ENCODE measurements at places on chromosomes 4 and X.

DNA sequence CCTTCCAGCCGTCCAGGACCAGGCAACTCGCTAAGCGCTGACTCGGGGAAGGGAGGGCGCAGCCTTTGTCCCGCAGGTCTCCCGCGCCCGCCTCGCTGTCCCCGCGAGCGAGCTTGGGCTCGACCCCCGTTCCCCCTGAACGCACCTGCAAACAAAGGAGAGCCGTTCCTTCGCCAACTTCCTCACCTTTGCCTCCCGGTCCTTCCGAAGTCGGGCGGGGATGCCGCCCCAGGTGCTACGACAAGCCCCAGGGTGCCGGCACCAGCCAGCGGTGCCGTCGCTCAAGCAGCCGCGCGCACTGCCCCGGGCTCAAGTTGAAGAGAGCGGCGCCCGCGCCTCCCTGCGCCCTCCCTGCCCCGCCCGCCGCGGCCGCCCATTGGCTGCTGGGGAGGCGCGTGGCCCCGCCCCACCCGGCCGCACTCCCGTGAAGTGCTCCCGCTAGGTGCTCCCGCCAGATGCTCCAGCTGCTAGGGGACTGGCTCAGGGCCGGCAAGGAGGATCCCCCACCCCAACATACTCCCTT is 107.1 kb downstream of the NSUN7 start:
- DNase-seq = no peak

DNA sequence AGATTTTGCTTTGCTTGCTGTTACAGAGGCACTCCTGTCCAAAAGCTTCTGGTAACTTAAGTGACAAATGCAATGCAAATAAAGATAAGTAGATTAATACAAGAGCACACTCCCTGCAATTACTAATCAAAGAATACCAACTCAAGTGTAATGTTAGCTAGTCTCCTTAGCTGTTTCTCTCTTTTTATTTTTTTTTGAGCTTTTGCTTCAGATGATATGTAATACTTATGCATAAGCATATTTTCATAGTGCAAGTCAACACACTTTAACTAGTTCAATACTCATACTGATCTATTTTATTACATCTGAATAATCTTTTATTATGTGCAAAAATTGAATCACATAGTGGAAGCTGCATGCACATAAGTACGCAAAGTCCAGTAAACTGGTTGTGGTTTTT is 2.7 kb downstream of the SLC7A11 start:
- DNase-seq = no peak

DNA sequence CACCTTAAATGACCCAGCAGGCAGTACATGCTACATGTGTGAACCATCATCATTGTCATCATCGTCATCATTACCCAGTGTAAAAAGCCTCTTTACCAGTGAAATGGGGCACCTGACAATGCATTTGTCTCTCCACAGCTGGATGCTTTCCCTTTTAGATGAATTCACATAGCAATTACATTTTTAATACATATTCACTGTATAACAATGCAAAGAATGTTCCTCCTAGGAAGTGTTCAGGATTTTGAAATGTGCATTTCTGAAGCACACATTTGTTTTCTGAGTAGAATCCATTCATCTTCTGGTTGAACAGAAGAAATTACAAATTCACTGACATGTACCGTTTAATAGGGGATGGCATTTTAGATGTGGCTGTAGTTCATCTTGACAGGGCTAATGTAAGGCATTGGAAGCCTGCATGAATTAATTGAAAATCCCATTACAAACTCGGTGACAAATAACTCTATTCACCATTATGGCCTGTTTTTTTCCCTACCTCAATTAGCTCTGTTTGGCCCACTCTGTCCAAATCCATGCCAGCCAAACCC is 111.1 kb downstream of the SH3RF1 start:
- no peak for DNase-seq

DNA sequence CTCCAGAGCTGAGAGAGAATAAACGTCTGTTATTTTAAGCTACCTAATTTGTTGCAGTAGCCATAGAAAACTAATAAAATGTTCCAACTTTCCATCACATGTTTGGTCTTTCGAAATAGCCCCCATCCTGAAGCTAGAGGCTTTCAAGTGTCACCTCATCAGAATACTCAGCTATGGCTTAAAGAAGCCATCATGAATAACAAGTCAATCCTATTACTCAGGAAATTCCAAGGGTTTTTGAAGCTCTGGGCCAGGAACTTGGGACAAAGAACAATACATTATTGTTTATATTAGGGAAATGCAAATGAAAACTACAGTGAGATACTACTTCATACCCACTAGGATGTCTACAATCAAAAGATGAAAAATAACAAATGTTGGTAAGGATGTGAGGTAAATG is 42.2 kb downstream of the TBCK start:
- DNase-seq = no peak

GRCh38 chr4:186878203-186878776 is 154.6 kb upstream of the FAT1 start:
- DNase-seq = no peak

DNA sequence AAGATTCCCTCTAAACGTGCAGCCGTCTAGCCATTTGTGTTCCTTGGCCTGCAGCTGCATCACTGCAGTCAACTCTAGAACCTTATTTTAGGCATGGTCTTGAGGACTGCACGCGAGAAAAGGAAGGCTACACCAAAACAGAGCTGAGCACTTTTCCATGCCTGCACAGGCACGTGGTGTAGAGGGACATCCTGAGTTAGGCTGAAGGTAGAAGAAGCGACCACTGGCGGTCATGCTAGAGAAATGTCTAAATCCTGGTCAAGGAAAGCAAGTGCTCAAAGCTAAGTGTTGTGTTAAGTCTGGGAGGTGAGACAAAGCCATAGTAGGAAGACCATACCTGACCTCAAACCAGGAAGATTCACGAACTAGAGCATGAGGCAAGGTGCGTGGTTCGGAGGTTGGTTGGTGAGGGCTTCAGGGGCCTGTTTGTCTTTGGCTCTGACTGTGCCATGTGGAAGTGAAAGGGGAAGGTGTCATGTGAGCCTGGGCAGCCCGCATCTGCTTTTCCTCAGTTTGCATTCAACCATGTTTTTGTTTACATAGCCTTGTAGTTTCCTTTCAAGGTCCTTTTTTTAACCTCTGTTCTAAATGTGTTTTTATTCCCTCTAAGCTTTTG is 203.8 kb downstream of the AASDH start:
- DNase-seq = no peak

GRCh38 chrX:66232296-66232695 is 68.2 kb downstream of the HEPH start:
- DNase-seq = no peak

GRCh38 chr4:175946472-175947116 is 119.0 kb upstream of the WDR17 start:
- no peak for DNase-seq

DNA sequence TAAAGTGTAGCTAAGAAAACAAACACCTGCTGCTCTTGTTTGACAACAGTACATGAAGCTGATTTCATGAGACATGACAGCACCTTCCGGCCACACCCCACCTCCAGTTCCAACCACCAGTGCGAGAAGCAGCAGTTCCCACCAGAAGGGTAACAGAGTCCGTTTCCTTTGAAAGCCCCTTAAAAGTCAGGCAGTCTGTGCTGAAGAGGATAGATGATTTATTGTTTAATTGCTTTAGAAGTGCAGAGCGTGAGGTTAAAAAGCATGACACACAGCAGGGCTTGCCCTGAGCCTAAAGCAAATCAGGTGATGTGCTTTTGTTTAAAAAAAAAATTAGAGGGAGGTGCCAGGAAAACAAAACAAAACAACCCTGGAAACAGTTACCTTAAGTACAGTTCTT is 82.6 kb downstream of the HADH start:
- DNase-seq = no peak

DNA sequence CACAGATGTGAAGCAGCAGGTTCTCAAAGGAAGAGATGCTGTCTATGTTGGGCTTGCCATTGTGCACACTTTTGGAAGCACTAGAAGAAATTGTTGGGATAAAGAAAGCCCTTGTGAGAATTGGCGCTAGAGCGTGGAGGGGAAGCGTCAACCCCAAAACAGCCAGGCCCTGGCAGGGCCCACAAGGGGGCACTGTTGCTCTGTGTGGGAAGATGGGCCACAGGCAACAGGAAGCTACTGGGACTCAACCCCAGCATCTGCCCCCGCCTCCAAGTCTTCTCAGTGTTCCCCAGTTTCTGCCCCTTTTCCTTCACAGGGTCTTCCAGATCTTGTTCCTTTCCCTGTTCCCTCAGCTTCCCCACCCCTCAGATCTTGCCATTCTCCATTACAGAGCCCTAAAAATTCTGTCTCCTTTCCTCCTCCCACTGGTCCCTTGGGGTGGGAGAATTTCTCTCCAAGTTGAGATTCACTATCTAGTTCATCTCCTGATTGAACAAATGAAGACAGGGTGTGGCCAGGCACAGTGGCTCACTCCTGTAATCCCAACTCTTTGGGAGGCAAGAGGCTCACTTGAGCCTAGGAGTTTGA is 85.5 kb downstream of the STARD8 start:
- DNase-seq = no peak

DNA sequence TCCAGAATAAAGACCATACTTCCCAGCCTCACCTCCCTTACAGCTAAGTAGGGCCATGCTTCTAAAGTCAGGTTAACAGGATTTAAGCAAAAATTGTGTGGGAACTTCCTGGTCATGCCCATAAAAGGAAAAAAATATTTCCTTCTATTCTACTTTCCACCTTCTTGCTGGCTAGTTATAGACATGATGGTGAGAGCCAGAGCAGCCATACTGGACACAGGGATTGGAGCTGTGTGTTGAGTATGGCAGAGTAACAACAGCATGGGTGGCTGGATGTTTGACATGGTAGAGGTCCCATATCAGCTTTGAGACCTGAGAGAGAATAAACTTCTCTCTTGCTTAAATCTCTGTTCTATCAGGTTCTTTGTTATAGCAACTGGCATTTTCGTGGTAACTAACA is 15.1 kb upstream of the CBR4 start:
- DNase-seq = no peak

DNA sequence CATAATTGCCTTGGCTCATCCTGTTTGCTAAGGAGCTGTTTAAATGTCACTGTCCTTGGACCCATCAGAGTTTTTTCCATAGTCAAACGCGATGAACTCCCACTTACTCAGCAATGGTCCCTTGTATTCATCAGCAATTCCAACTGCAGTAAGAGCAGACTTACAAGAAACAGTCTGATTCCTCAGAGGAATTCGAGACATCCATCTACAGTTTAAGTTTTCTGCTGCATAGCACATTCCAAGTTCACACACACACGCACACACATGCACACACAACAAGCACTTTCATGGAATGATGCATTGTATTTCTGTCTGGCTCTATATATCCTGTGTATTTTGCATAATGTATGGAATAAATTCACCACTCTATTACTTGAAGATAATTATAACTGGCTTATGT is 32.7 kb upstream of the TMEM150C start:
- DNase-seq = peak; percentile 39

- DNase-seq = no peak
Observed at GRCh38 chr4:47791965-47792364, 45.9 kb downstream of the CORIN start.

DNA sequence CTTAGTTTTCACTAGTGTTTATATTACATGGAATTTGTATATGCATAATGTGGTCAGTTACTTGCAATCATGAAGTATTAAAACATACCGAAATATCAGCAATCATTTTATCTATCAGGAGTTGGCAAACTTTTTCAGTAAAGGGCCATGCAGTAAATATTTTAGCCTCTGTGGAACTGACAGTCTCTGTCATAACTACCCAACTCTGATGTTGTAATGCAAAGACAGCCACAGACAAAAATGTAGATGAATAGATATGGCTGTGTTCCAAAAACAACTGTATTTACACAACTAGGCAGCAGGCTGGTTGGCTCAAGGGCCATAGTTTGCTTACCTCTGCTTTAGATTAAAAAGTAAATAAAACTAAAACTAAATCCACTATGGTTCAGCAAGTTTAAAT is 200.2 kb downstream of the HS3ST1 start:
- DNase-seq = no peak

GRCh38 chr4:118909173-118909956 is 20.7 kb downstream of the SYNPO2 start:
- DNase-seq = no peak

DNA sequence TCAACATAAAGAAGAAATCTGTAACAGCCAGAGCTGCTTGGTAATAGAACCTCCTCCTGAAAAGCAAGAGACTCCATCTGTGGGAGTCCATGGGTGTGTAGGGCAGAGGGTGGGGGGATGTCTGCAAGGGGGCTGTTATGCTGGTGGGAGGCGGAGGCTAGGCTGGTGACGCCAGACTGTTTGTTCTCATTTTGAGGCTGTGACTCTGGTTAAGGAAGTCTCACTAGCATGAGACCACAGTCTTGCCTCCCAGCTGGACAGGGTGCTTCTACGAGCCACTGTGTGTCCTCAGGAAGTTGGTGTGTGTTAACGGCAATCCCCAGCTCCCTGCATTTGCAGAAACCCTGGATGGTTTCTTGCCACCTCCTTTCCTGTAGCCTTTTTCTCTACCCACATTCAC is 79.8 kb downstream of the NSUN7 start:
- DNase-seq = no peak

DNA sequence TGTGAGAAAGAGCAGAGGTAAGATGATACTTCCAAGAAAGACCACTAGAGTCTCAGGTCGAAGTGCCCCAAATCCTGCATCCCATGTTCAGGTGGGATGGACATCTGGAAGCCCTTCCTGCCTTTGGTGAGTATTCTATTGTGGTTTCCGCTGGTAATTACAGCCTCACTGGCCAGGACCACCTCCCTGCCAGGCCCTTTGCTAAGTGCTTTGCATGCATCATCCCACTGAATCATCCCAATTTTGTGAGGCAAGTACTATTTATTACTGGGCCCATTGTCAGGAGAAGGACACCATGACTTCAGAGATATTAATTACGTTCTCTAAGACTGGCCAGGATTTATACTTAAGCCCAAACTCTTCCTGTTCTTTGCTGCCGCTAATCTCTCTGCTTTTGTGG is 10.7 kb upstream of the PASD1 start:
- no peak for DNase-seq

DNA sequence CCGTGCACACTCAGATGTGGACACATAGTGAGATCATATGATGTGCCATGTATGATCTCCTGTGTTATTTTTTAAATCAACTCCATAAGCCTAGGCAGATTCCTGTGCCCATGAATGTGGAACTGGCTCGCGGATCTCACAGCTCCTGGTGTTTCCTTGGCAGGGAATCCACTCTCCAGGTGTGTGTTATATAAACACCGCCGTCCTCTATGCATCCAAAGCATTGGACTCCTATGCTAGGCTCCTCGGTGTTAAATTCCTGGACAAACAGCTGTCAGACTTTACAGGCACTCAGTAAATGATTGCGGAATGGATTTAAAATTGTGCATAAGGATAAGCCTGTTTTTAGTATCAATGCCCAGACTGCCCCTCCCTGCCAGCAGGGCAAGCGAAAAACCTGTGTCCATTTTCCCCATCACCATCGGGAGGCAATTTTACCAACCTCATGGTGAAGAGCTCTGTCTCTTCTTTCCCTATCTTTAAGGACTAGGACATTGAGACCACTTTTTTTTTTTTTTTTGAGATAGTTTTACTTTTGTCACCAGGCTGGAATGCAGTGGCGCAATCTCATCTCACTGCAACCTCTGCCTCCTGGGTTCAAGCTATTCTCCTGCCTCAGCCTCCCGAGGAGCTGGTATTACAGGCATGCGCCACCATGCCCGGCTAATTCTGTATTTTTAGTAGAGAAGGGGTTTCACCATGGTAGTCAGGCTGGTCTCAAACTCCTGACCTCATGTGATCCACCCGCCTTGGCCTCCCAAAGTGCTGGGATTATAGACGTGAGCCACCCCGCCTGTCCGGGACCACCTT is 23.6 kb upstream of the GPR78 start:
- no peak for DNase-seq

GRCh38 chr4:142449771-142450373 is 396.2 kb downstream of the INPP4B start:
- DNase-seq = no peak

All from epithelial cell of proximal tubule (primary cell).